ENCODE measurements at places on chromosomes 2 and 18. TPM values are rescaled to one million over a fixed set of nuclear protein-coding genes. Genes with fewer than 3 reads are reported as not detected.

The LYG1 gene
- 1.5 TPM for polyA plus RNA-seq

GRCh38 chr2:62309465-62310091, 113.7 kb downstream of the B3GNT2 start:
- peak; percentile 24 for DNase-seq

- DNase-seq: no peak
Observed at GRCh38 chr2:197873293-197873701, 68.9 kb downstream of the PLCL1 start.

- DNase-seq: no peak
Observed at GRCh38 chr2:216950547-216950946, 90.7 kb upstream of the TNP1 start.

DNA sequence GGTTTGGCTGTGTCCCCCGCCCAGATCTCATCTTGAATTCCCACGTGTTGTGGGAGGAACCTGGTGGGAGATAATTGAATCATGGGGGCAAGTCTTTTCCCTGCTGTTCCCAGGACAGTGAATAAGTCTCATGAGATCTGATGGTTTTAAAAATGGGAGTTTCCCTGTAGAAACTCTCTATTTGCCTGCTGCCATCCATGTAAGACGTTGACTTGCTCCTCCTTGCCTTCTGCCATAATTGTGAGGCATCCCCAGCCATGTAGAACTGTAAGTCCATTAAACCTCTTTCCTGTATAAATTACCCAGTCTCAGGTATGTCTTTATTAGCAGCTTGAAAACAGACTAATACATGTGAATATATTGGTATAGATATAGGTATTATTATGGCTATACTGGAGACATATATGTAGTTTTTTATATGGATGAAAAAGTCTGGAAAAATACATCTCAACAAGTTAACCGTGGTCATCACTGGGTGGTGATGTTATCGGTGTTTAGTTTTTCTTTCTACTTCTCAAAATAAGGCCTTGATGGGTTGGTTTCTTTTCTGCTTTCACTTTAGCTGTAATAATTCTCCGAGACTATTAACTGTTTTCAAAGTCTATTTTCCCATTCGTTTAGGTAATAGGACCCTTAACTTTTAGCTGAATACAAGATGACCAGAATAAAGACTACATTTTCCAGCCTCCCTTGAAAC, 39.1 kb upstream of the NCOA1 start:
- no peak for DNase-seq

The FECH gene
- polyA plus RNA-seq: 31.3 TPM

DNA sequence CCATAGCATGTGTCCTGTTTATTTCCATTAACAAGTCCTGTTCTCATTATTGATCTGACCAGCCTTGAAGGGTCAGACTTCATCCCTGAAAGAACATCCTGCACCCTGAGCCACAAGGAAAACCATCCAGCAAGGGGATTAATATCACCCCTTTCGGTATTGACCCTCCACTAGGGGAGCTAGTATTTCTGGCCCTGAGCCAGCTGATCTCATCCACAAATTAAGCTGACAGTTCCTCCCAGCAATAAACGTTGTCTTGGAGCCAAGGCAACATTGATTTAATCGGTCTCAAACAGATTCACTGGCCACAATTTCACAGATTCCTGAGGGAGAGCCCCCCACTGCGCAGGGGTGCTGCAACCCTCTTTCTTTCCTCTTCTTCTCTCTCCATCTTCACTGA, 353.1 kb upstream of the FANCL start:
- no peak for DNase-seq

The SPATS2L gene
- polyA plus RNA-seq: 232 TPM

The RBKS gene
- polyA plus RNA-seq: 1.3 TPM

GRCh38 chr18:56291294-56291693, 347.1 kb downstream of the TXNL1 start:
- peak; percentile 70 for DNase-seq

All from muscle of back (tissue), 13 donors.